ENCODE measurements at places on chromosomes 3 and 15.

GRCh38 chr3:64406271-64406670, 181.0 kb upstream of the PRICKLE2 start:
- no peak for DNase-seq

GRCh38 chr15:68200016-68200861, 4.9 kb downstream of the CALML4 start:
- no peak for DNase-seq

DNA sequence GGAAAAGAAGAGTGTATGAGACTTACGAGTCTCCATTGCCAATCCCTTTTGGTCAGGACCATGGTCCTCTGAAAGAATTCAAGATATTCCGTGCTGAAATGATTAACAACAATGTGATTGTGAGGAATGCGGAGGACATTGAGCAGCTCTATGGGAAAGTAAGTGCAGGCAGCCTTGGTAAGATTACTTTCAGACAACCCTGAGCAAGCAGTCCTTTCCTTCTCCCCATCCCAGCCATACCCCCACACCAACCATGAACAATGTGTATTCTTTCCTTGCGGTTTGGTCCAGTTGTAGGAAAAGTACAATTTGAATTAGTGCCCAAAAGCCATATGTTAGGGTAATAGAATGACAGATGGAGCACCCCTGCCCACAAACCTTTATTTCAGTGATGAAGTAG, 5.6 kb downstream of the TSEN2 start:
- peak; percentile 35 for DNase-seq

- peak; percentile 15 for DNase-seq
Observed at GRCh38 chr3:66520724-66521123, 19.9 kb upstream of the LRIG1 start.

Measured in fibroblast of mammary gland (primary cell).